Brain (organoid and tissue), 16 donors: ENCODE measurements at places on chromosomes 3 and 15.

GRCh38 chr3:115228266-115228665 is 81.2 kb upstream of the ZBTB20 start:
- DNase-seq, result no peak

GRCh38 chr15:70251246-70251990 is 153.7 kb upstream of the TLE3 start:
- no peak for DNase-seq

GRCh38 chr15:52514482-52514881 is 14.2 kb downstream of the MYO5A start:
- DNase-seq, result no peak

GRCh38 chr3:120304616-120305015 is 19.6 kb upstream of the GPR156 start:
- no peak for DNase-seq

DNA sequence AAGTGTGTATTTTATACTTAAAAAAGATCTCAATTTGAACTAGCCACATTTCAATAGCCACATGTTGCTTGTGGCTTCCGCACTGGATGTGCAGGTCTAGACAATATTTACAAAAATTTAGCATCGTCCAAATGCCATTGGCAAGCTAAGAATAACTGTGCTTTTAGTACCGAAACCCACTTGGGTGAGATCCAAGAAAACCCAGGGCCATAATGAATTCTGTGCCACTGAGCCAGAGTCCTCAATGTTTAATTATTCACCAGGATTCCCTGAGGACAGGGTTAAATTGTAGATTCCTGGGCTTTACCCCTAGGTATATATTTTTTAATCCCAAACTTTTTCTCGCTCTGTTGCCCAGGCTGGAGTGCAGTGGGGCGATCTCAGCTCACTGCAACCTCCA is 22.9 kb upstream of the PTPRG start:
- no peak for DNase-seq

GRCh38 chr15:69395991-69396390 is 18.2 kb upstream of the KIF23 start:
- DNase-seq, result no peak

DNA sequence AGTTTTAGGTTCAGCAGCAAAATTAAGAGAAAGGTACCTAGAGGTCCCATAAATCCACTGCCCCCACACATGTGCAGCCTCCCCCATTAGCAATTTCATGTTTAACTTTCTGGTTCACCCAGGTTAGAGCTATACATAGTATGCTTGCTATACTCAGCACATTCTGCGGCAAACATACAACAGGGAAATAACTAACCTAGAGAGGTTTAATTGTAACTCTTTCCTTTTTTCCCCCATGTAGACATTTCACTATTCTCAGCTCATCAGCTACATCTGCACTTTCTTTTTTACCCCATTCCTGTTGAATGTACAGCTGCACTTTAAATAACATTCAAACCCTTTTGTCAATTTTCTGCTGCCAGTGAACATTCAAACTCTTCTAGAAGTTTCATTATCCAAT is 21.1 kb downstream of the TFRC start:
- DNase-seq, result no peak

DNA sequence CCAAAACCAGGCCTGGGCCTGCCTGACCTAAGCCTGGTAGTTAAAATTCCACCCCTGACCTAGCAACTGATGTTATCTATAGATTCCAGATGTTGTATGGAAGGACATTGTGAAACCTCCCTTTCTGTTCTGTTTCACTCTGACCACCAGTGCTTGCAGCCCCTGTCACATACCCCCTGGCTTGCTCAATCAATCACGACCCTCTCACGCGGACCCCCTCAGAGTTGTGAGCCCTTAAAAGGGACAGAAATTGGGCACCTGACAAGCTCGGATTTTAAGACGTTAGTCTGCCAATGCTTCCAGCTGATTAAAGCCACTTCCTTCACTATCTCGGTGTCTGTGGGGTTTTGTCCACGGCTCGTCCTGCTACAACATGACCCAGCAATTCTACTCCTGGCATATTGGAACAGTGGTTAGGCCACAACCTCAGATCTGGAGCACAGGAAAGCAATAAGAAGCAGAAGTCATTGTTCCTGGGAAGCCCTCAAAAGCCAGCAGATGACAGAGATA is 36.7 kb upstream of the LHFPL4 start:
- DNase-seq, result no peak

GRCh38 chr3:149203758-149204157 is 17.9 kb downstream of the CP start:
- DNase-seq, result no peak

DNA sequence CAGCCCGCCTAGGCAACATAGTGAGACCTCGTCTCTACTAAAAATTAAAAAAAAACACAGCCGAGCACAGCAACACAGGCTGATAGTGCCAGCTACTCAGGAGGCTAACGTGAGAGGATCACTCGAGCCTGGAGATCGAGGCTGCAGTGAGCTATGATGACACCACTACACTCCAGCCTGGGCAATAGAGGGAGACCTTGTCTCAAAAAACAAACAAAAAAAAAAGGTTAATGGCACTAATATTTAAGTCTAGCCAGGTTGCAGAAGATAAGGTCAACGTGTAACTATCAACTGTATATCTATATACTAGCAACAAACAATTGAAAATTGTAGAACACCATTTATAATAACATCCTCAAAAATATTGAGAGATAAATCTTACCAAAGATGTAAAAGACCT is 75.1 kb downstream of the MYO9A start:
- DNase-seq, result no peak

- DNase-seq, result peak; percentile 57
Measured at GRCh38 chr3:77320514-77320913, 280.6 kb downstream of the ROBO2 start.

GRCh38 chr3:128725547-128726022 is 398 bp upstream of the RAB7A start:
- DNase-seq, result no peak

GRCh38 chr3:33417066-33417673 is 23.0 kb downstream of the UBP1 start:
- no peak for DNase-seq

GRCh38 chr3:123883701-123884202 is 380 bp downstream of the MYLK start:
- DNase-seq, result no peak

DNA sequence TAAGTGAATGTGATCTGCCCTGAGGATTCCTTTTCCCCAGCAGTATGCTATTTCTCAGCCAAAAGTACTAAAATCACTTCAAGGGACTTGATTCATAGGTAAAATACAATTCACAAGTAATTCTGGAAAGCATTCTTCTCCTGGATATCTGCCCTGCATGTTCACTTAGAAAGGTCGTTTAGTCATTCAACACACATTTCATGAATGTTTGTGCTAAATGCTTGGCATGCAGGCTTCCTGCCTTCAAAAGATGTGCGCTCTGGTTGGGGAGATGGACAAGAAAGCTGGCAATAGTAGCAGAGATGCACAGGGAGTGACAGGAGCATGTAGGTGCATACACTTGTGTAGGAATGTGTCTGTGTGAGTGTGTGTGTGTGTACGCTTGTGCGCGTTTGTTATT is 360.7 kb downstream of the PTPRG start:
- DNase-seq, result no peak

DNA sequence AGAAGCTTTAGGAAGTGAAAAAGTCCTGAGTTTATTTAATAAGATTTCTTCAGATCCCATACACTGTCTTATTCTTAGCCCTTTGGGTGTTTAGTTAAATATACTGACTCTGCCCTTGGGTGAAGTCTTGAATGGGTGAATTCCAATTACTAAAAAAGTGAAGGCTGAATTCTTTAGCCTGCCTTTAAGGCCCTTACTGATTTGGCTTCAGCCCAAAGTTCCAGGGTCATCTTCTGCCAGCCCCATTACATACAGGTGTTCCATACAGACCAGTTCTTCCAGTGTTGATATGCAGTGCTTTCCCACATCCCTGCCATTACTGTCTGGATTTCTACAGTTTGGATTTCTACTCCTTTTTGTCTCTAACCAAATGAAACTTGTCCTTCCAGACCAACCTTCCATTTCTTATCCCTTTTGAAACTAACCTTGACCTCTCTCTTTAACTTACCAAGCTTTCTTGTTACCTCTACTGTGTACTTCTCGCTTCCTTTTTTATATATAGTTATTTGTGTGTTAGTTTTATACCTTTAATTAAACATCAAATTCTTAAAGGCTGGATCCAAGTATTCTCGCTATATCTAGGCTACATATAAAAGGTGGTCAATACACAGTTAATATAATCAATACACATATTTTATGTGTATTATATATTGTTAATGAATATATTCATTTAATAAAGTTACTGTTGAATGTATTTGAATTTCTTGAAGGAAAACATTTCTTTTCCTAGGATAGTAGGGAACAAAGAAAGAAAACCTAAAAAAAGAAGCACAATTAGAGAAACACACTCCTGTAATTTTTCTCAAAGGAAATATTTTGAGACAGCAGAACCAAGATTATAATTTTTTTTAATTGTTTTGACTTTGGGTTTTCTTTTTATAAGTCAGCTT is 15.0 kb downstream of the MBNL1 start:
- no peak for DNase-seq

GRCh38 chr15:34655326-34655725 is 71.9 kb upstream of the GOLGA8B start:
- DNase-seq, result no peak

GRCh38 chr3:108006881-108007331 is 83.9 kb downstream of the CD47 start:
- no peak for DNase-seq

DNA sequence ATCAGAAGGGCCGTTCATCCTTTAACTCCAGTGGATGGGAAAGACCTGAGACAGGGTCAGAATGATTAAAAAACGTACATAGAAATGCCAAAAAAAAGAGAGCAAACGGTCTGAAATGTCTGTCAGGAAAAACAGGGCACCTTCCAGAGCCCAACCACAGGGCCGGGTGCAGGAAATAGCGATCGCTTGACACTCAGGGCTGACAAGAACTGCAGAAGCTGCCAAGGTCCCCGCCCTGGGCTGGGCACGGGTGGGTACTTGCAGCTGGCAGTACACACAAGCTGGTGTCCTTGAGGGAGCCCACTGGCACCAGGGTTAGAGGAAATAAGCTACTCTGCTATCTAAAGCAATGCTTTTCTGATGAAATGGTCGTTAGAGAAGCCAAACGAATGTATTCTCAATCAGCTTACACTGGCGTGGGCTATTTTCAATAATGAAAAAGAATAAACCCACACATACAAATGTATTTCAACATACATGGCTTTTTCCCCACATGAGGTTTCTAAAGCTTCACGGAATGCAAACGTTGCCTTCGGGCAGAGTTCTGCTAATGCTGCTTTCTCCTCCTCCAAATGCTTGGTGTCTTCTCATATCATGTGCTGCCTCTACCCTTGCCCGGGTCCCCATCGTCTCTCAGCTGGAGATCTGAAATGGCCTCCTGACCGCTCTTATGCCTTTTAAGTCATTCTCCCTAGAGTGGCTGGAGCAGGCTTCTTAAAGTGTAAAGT is 15.6 kb downstream of the FRMD4B start:
- DNase-seq, result no peak

DNA sequence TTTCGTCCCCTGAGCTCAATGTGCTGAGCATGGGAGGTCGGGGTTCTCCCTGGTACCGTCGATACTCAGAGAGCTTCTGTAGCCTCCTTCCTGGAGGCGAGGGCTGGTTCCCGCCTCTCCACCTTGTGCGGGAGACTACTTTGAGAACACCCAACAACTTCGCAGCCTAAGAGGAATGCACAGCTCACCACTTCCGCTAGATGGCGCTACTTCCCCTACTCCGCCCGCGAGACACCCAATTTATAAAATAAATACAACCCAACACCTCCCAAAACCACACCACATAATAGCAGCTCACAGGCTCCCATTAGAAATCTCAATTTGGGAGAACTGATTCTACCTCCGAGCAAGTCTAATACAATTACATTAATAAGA is 1.2 kb downstream of the RGMA start:
- peak; percentile 96 for DNase-seq

GRCh38 chr3:185216607-185216958 is 37.3 kb downstream of the EHHADH start:
- DNase-seq, result no peak

DNA sequence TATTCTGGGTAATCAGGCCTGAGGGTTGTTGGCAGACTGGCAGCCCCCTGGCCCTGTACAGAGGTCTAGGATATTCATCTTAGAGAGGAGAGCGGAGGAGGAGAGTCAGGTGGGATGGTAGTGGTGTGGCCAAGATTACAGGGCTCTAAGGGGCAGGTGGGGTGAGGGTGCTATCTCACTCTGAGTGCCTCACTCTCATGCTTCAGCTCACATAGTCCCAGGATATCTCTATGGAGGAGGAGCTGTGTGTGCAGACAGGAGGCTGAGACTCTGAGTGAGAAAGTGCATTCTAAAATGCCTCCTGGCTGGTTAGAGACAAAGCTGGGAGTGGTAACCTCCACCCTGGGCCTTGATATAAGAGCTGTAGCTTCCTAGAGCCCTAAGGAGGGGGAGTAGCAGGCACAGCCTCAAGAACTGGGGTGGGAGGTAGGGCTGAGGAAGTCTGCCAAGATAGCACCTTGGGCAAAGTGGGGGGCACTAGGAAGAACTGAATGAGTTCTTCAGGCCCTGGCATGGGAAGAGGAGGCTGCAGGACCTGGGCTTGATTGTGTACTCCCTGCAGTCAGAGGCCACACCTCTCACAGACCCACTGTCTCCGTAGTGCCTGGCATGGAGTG is 39.9 kb downstream of the CLSTN2 start:
- no peak for DNase-seq

DNA sequence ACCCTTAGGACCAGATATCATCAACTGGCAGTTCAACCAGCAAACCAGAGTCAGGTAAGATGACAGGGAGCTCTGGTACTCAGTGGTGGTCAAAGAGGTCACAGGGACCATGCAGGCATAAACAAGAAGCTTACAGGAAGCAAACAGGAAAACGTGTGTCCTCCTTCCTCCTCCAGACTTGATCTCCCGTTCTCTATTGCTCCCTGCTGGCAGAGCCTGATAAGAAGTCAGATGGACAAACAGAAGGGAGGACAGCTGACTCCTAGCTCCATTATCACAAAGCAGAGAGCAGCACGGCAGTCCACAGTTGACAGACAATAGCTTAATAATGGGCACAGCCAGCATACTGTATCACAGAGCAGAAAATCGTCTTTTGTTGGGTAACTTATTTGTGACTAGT is 156.5 kb upstream of the SLC2A2 start:
- DNase-seq, result no peak

GRCh38 chr15:30953731-30954378 is 37.6 kb downstream of the MTMR10 start:
- no peak for DNase-seq

GRCh38 chr15:80599359-80599758 is 95.8 kb upstream of the ABHD17C start:
- DNase-seq, result no peak

- DNase-seq, result no peak
Measured at GRCh38 chr3:54299169-54299935, 177.0 kb downstream of the CACNA2D3 start.

GRCh38 chr3:137770066-137770834 is 6.1 kb downstream of the SOX14 start:
- DNase-seq, result peak; percentile 39

DNA sequence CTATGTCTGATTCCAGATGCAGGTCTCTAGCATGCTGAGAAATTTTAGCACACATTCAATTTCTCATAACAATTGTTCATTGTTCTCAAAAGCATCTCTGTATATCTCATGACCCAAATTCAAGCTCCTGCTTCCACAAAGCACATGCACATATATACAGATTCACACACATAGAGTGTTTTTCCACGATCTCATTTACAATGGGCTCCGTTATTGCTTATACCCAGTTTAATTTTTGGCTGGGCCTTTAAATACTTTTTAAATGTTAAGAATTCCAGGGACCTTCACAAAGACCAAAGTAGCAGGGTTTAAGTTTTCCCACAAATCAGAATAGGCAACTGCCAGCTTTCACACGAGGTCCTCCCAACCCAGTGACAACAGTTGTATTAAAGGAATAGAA is 333.5 kb upstream of the SEMA6D start:
- no peak for DNase-seq

GRCh38 chr3:143977341-143978262 is 6.0 kb downstream of the DIPK2A start:
- peak; percentile 18 for DNase-seq
